CD4-positive, alpha-beta T cell treated with Interferon alpha-2 for 1 hour (primary cell): ENCODE measurements at places on chromosomes 11 and 22.

DNA sequence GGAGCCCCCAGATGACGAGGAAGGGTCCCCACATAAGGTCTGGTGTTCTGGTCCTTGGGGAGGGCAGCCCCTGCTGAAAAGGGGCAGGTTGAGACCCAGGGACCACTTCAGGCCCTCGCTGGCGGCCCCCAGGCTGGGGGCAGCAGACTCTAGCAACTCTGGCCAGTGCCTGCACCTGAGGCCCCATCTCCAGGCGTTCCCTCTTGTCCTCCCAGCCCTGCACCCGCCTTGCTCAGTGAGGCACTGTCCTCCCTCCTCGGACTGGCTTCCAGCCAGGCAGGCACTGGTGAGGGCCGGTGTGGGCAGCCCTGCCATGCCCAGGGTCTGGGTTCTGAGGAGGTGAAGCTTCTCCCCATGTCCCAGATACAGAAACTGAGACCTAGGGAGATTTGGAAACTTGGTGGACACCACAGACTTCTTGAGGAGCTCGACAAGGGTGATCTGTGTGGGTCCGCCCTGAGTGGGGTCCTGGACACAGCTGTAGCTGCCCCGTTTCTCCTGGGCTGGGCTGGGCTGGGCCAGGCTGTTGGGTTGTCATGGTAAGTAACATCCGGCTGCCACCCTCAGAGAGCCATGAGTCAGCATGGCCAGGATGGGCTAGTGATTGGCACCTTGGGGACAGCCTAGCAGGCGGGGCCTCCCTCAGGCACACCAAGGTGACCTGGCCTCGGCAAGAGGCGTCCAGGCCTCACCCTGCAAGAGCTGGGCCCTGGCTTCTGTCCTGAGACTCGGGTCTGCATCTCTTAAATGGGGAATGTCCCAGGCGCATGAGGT is 11.1 kb upstream of the PHLDA2 start:
- DNase-seq = peak; percentile 49

GRCh38 chr22:23698673-23699235 is 7.9 kb downstream of the RGL4 start:
- no peak for DNase-seq

DNA sequence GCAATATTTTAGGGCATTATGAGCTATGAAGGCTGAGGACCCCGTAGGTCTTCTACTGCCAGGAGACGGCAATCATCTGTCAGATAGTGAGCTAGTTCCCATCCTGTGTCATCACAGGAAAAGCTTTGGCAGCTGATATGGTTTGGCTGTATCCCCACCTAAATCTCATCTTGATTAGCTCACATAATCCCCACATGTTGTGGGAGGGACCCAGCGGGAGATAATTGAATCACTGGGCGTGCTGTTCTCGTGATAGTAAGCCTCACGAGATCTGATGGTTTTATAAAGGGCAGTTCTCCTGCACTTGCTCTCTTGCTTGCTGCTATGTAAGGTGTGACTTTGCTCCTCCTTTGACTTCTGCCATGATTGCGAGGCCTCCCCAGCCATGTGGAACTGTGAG is 18.1 kb downstream of the CSRP3 start:
- no peak for DNase-seq

GRCh38 chr11:2331404-2331803 is 29.6 kb downstream of the TSPAN32 start:
- no peak for DNase-seq

GRCh38 chr11:107247167-107247861 is 210.3 kb downstream of the CWF19L2 start:
- DNase-seq = no peak

- DNase-seq = no peak
Observed at GRCh38 chr11:4454021-4454420, 4.9 kb downstream of the OR52K2 start.

DNA sequence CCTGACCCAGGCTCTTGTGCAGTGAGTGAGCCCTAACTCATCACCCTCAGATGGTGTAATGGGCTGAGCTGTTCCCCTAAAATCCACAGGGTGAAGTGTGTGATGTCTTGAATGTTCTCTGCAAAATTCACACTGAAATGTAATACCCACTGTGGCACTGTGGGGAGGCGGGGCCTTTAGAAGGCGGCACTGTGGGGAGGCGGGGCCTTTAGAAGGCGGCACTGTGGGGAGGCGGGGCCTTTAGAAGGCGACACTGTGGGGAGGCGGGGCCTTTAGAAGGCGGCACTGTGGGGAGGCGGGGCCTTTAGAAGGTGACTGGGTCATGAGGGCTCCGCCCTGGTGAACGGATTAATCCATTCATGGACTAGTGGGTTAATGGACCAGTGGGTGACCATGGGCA is 33.0 kb downstream of the CHID1 start:
- no peak for DNase-seq

DNA sequence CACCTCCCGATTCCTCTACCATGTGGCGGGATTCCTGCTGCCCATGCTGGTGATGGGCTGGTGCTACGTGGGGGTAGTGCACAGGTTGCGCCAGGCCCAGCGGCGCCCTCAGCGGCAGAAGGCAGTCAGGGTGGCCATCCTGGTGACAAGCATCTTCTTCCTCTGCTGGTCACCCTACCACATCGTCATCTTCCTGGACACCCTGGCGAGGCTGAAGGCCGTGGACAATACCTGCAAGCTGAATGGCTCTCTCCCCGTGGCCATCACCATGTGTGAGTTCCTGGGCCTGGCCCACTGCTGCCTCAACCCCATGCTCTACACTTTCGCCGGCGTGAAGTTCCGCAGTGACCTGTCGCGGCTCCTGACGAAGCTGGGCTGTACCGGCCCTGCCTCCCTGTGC is 10.5 kb downstream of the CXCR5 start:
- DNase-seq = no peak

GRCh38 chr22:41177622-41178424 is 27.3 kb upstream of the L3MBTL2 start:
- DNase-seq = no peak
